ENCODE measurements at places on chromosomes 1 and 21.

DNA sequence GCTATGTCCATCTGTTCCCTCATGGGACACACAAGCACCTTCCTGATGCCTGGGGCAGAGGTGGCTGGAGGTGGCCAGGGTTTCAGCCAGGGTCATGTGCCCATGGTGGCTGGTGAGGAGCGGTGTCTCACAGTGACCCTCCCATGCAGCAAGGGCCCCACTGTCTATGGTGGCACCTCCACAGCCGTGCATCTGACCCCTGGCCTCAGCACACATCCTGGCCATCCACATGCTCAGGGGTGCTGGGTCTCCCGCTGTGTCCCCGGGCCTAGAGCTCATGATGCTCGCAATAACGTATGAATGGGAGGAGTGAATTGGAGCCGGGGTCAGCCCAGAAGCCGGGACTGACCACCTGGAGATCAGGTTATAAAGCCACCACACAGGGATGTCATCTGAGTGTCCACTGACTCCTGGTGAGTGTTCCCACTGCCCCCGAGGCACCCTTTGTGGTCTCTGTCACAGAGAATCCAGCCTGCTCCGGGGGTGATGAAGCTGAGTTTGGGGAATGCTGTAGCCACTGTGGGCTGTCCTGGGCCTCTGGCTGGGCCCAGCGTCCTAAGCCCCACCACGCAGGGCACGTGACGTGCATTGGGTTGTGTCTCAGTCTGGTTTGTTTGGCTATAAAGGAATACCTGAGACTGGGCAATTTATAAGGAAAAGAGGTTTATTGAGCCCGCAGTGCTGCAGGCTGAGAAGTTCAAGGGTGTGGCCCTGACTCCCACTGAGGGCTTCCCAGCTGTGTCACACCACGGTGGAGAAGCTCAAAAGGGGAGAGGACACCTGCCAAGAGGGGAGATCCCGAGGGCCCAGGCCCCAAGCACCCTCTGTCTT, 51.7 kb downstream of the SIK1 start:
- DNase-seq, result no peak

DNA sequence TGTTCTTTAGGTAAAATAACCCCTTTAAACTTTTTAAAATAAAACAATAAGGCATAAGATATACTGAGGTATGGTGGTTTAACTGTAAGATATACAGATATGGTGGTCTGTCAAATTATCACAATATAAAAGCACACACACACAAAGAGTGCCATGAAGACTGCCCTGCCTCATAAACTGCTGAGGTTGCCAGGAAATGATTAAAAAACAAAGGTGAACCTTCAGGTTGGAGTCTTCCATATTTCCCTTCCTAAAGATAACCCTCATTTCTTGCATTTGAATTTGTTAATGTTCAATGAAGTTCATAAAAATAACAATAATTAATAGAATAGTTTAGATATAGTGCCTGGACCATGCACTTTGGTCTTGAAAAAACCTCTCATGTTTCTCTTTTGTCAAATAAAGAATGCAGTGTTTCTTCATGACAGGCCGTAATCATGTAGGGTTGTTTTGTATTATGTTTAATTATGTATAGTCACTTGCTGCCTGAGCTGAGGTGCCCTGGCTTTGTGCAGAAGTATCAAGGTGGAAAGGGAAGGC, 123.6 kb upstream of the B3GALT2 start:
- no peak for DNase-seq

DNA sequence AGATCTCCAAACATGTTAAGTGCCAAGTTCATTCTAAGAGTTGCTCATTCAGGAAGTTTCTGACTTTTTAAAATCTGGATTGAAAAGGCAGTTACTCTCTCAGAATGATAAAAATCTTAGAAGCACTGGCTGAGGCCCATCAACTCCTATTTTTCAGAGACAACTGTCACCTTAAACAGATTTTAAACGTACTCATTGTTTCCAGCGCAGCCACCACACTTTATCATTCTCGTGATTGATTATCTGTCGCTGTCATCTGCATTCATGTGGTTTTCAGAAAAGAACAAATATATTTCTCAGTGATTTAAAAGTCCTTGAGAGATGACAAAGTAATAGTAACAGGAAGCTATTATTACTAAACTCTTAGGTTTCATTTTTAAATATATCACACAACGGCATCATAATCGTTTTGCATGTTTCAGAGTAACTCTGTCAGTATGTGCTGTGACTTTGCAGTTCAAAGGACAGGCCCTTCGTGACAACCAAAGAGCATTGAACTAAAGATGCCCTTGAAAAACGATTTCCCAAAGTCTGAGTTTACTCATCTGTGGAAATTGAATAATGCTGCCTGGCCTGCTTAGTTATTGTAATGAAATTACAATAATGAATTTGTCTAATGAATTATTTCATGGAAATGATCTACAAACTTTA, 14.9 kb upstream of the KCNK1 start:
- no peak for DNase-seq

DNA sequence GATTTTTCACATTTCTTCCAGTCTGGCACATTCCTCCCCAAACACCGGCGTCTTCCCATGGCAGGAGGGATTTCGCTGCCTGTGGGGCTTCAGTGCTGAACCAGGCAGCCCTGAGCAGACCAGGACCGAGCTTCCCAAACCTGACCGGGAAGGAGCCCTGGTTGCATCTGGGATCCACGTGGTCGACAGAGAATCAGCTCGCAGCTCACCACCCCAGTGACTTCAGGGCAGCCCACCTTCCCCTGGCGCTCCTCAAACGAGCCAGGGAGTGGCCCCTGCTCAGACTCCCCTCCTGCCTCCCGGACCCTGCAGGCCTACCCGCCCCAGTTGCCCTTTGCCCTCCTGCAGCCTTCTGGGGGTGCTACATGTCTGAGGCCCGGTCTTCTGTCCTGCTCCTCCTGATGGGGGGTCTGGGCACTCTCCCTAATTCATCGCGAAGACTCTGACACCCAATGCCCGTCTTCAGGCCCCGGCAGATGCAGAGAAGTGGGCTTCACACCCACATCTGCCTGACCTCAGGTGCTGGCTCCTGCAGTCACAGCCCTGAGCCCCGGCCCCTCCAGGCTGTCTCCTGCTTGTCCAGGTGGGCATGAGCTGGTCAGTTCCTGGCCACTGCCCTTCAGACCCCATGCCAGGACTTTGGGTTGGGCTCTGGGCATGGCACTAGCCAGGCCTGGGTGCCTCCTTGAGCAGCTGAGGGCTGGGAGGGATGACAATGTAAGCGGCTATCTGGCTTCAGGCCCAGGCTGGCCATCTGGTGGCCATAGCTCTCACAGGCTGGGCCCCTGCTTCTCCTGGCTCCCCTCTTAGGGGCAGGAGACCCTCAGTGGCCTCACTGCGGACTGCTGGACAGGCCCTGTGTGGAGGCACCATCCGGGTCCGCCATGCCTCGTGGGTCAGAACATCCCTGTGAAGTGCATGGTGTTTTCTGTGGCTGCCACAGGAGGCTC, 26.1 kb upstream of the PRSS38 start:
- peak; percentile 52 for DNase-seq

- no peak for DNase-seq
Measured at GRCh38 chr1:241012708-241013340, 344.2 kb downstream of the RGS7 start.

GRCh38 chr1:8094481-8095241, 68.6 kb upstream of the ERRFI1 start:
- no peak for DNase-seq

DNA sequence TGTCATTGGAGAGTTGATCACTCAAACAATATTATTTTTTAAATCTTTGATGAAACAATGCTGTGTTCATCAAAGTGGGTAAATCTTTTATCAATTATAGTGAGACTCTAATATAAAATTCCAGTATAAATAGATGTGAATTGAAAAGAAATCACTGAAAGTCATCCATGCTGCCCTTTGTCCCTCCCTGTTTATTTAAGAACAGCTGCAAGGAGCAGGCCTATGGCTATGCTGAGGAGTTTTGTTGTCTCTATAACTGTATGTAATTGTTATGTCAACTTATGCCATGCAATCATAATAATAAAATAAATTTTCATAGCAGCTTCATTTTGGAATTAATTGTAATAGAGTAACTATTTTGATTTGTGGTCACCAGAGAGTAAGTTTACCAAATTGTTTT, 1272.4 kb upstream of the ADGRL4 start:
- DNase-seq, result no peak

Measured in cerebellar nuclear complex (tissue), 1 donor.